ENCODE measurements at places on chromosomes 4 and X.
A peak's percentile ranks its signal among the peaks of the same experiment; 100 is the strongest.

DNA sequence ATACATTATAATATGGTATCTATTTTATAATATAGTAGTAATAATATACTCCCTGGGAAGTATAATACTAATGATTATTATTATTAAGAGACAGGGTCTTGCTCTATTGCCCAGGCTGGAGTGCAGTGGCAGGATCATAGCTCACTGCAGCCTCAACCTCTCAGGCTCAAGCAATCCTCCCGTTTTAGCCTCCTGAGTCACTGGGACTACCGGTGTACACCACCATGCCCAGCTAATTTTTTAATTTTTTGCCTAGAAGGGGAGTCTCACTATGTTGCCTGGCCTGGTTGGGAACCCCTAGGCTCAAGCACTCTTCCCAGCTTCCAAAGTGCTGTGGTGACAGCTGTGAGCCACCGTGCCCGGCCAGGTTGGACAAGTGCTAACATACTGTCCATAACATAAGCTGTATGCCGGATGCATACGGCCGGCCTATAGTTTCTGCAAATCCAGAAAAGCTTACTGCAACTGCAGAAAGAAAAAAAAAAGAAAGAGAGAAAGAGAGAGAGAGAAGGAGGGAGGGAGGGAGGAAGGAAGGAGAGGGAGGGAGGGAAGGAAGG, 94.2 kb upstream of the PPP2R3B start:
- DNase-seq: no peak

DNA sequence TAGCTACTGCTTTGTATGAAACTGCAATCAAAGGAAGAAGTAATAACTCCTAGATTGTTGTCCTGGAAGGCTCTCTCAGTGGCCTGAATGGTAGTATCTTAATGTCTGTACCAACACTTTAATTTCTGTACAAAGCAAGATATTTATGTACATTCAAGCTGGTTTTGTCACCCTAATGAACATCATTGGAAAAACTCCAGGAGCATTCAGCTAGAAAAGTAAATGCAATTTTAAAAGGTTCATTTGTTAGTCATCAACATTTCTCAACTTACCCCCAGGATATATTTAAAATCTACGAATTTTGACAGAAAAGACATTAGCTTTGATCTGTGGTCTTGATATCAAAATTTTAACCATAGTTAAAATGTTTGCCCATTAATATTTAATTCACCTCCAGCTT, 80.0 kb upstream of the FGF13 start:
- DNase-seq: no peak

- no peak for DNase-seq
Observed at GRCh38 chr4:43113196-43113595, 220.7 kb downstream of the GRXCR1 start.

GRCh38 chr4:53066155-53066554, 204.0 kb downstream of the RASL11B start:
- no peak for DNase-seq

GRCh38 chrX:431056-431455, 44.3 kb upstream of the PPP2R3B start:
- DNase-seq: peak; percentile 45

DNA sequence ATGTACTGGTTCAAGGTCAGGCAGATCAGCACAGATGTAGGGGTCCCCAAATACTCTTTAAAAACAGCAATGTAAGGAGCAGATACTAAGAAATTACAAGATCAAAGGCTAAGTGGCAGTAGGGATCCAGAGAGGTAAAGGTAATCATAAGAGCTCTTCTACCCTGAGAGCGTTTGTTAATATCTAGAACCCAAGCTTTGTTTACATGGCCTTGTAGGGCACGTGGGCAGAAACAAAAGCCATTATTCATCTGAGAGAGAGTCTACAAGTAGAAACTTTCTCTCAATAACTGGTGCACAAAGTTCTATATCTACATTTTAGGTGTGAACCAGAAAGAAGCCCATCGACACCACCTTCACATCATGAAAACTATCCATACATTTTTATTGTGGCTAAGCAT, 225.6 kb upstream of the PCDH10 start:
- no peak for DNase-seq

DNA sequence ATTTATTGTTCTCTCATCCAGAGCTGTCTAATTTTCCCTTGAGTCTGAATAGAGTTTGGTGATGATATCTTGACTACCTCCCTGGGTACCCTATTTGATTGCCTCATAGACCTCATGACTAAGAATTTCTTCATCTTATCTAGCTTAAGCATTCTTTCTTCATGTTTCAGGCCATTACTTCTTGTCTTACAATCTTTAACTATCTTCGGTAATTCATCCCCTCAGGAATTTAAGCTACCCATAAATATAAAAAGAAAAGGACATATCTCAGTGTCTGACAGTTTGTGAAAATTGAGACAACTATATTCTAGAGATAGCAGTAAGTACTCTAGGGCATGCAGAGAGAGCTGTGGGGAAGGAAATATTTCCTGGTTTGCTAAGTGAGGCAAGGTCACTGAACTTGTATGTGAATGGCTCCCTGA, 466.1 kb upstream of the GRID2 start:
- DNase-seq: no peak

- no peak for DNase-seq
Observed at GRCh38 chrX:30822068-30822681, 66.9 kb downstream of the TAB3 start.

DNA sequence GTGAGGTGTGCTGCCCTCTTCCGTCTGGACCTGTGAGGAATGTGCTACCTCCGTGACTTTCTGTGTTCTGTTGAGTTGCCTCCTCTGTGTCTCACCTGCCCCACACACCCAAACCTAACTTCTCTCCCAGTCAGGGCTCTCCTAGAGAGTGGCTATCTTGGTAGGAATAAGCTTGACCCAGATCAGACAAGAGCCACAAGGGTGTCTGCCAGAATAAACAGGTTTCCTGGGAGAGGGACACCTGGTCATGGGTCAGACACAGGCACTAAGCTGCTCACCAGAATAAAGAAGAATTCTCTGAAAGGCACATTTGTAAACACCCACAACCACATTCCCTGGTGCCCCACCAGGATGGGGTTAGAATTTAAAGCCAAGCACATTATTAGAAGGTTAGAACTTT, 11.1 kb downstream of the ZNF182 start:
- no peak for DNase-seq

DNA sequence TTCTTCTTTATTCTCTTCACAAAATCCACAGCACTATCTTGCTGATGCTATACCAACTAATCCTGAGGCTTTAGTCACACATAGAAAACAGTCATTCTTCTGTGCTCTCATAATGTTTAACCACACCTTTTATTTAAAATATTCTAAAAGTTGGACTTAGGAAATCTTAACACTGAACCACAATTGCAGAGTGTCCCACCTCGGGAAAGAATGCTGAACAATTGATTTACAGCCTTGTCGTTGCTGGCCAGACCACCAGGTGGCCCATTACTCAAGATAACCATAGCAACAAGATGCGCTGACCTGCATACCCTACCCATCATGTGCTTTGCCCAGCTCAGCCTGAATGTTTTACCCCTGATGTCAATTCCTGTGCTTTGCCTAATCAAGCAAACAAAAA, 100.8 kb downstream of the ARSJ start:
- no peak for DNase-seq

GRCh38 chrX:11566789-11567188, 98.9 kb downstream of the ARHGAP6 start:
- no peak for DNase-seq

DNA sequence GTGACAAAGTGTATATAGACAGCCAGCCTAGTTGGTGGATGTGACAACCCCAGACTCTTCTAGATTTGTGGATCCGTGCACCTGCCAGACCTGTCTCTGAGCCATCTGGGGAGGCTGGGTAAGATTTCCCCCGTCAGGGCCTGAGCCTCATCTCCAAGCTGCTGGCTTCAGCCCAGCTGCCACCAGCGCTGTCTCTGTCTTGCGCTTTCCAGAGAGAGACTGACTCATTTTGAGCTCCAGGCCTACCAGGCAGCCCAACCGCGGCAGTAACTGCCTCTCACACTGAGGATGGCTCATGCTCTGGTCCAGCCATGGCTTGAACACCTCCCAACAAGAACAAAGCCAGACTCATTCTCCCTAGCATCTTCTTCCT, 26.4 kb downstream of the NOP14 start:
- peak; percentile 58 for DNase-seq

DNA sequence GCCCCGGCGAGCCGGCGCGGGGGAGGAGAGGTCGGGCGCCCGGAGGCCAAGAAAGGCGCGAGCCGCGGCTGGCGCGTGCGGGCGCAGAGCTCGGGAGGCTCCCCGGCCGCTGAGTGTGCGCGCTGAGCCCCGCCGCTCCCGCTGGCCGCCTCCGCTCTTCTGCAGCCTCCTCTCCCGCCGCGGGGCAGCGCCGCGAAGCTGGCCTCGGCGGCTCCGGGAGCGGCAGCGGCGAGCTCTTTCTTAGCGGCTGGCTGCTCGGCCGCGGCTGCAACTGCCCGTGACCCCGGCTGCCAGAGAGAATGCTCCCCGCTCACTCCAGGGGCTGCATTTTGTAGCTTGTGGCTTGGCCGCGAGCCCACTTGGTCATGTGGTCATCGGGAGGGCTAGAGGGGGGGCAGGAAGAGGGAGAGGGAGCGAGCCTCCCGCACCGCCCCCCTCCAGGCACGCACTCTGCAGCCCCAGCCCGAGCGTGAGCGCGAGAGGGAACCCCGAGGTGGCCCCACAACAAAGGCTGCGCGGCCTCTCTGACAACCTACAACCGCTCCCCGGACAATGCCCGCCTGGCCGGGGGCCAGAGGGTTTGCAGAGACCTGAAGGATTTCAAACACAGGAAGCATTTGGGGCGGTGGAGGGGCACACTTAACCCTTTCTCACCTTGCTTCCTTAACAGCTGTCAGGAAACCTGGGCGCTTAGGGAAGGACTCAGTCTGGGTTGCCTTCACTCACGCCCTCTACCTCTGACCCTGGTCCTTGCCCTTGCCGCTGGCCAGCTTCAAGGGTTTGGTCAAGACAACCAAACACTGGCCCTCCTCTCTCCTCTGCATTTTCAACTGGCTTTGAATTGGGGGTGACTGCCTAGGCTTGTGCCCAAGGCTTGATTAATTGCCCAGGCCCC, at the start of gene APLN:
Gene APLN (minus strand): TSS at position 305 of the 895 bp plus-strand sequence. CDS start 326 bp downstream, outside the sequence.
- no peak for DNase-seq

DNA sequence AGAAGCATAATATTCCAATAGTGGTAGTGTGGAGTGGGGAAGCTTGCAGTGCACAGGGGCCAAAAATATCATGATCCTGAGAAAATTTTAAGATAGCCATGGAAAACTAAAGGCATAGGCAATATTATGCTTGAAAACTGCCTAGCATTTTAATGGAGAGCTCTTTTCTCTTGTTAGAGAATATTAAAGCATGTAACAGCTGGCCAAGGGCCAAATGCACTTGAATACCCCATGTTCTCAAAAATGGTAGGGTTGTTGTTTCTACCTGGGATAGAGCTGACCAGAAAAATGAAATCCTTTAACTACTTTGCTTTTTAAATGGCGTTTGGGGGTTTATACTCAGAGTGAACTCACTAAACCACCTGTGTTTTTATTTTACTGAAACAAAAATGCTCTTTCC, 739.6 kb upstream of the SLIT2 start:
- no peak for DNase-seq

- no peak for DNase-seq
Observed at GRCh38 chr4:138243369-138243768, 1.2 kb upstream of the SLC7A11 start.

Data from sigmoid colon (tissue), 7 donors.